Glomerular endothelial cell (primary cell): ENCODE measurements at places on chromosomes 3 and 15. TPM values are rescaled to one million over a fixed set of nuclear protein-coding genes. Genes with fewer than 3 reads are reported as not detected.

The GOLGA6A gene
- total RNA-seq, result not detected in 2 replicates

The NRG4 gene
- total RNA-seq, result not detected in 2 replicates

The MYO5C gene
- 26.8 and 33.4 TPM in 2 replicates for total RNA-seq

The DCLK3 gene
- not detected in 2 replicates for total RNA-seq

The LIPH gene
- total RNA-seq, result 0.12 and 2.0 TPM in 2 replicates

The MEX3B gene
- total RNA-seq, result 15.6 and 23.6 TPM in 2 replicates

The ZNF80 gene
- total RNA-seq, result not detected in 2 replicates

The CCR3 gene
- total RNA-seq, result not detected in 2 replicates

The RTP4 gene
- total RNA-seq, result 0.78 and 4.6 TPM in 2 replicates

The FES gene
- 91.5 and 107 TPM in 2 replicates for total RNA-seq

The SEMA7A gene
- total RNA-seq, result 15.3 and 25.6 TPM in 2 replicates

The COPG1 gene
- 175 and 219 TPM in 2 replicates for total RNA-seq

The ZMYND10 gene
- total RNA-seq, result 0.12 and 0.44 TPM in 2 replicates

The HTD2 gene
- total RNA-seq, result 6.5 and 8.1 TPM in 2 replicates

The TRAT1 gene
- total RNA-seq, result not detected in 2 replicates

The XPC gene
- 50.4 and 56.7 TPM in 2 replicates for total RNA-seq

The NR1D2 gene
- total RNA-seq, result 13.0 and 18.8 TPM in 2 replicates

The ITGA11 gene
- 50.8 and 54.2 TPM in 2 replicates for total RNA-seq

The ATXN7 gene
- total RNA-seq, result 8.7 and 21.0 TPM in 2 replicates

The GHSR gene
- total RNA-seq, result not detected in 2 replicates

The HGD gene
- total RNA-seq, result 1.1 TPM in 1 of 2 replicates, not detected in the other
